RWPE1 (cell line): ENCODE measurements at places on chromosomes 11 and 22.

DNA sequence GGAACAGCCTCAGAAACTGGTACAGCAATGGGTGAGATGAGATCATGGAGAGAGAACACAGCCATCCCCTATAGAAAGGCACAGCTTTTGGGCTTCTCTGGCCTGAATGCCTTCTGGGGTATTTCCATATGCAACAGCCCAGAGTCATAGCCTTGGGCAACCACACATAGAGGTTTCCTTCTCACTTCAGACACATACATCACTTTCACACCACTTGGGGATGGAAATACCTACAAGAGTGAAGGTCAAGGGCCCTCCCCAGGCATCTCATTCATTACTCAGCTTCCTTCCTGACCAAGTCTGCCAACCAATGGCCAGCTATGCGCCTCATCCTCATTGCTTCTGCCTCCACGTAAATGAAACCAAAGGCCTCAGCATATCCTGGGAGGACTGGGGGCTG, 17.7 kb upstream of the OLFML1 start:
- no peak for DNase-seq

DNA sequence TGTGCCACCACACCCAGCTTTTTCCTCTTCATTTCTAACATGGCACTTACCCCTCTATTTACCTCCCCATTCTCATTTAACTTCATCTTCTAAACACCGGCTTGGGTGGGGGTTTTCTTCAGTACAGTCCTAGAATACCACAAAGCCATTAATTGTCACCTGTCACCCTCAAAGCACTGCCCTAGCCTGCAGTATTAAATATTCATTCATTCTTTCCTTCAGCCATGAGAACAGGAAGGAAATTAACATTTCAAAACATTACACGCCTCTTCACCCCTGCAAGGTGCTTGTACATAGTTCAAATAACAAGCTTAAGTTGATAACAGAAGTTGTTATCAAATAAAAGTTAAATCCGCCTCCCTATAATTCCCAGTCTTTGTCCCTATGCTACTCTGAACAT, 10.7 kb upstream of the VPS37C start:
- no peak for DNase-seq

DNA sequence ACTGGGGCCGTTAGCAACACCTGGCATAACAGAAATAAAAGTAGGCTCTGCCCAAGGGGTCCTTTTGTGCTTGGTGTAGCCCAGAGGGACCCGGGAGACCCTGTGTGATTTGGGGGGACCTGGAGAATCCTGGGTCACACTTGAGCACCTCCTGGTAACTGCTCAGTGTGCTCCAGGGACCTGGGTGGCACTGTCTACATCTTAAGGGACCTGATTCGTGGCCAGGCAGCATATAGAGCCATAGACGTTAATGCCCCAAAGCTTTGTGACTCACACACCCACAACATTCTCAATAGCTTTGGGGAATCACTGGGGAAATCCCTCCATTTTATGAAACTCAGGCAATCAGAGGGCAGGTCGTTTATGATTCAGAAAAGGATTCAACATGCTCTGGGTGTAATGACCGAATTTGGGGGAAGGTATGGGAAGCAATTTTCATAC, 3.6 kb upstream of the IGF2 start:
- peak; percentile 49 for DNase-seq

DNA sequence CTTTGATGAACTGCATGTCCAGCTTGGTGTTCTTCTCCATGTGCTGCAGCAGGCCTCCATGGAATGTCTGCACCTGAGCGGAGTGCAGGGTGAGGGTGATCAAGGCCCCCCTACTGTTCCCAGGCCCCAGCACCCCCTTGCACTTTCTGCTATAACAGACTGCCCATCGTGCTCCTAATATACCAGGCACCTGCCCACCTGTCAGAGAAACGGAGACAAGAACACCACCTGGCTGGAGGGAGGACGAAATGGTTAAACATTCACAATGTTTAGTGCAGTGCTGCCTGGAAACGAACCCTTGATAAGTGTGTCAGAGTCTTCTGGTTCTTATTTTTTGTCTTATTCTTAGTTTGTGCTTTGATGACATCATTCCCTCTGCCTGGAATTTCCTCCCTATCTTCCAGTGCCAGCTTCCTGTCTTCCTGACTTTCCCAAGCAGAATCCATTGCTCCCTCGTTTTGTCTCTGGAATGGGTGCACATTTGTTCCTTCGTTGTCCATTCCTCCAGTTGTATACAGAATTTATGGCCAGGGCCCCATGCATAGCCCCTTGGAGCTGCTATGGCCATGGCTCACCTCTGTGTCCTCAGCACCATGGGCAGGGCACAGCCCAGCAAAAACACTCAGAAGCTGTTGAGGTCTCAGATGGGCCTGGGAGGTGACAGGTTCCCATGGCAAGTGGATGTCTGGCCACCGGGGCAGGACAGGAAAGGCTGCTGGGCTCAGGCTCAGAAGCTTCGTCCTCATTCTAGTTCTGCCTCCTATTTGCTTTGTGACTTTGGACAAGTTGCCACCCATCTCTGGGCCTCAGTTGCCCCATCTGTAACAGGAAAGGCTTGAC, 11.9 kb downstream of the BAIAP2L2 start:
- no peak for DNase-seq

GRCh38 chr11:15976433-15977045, 379.8 kb downstream of the SOX6 start:
- DNase-seq = no peak

DNA sequence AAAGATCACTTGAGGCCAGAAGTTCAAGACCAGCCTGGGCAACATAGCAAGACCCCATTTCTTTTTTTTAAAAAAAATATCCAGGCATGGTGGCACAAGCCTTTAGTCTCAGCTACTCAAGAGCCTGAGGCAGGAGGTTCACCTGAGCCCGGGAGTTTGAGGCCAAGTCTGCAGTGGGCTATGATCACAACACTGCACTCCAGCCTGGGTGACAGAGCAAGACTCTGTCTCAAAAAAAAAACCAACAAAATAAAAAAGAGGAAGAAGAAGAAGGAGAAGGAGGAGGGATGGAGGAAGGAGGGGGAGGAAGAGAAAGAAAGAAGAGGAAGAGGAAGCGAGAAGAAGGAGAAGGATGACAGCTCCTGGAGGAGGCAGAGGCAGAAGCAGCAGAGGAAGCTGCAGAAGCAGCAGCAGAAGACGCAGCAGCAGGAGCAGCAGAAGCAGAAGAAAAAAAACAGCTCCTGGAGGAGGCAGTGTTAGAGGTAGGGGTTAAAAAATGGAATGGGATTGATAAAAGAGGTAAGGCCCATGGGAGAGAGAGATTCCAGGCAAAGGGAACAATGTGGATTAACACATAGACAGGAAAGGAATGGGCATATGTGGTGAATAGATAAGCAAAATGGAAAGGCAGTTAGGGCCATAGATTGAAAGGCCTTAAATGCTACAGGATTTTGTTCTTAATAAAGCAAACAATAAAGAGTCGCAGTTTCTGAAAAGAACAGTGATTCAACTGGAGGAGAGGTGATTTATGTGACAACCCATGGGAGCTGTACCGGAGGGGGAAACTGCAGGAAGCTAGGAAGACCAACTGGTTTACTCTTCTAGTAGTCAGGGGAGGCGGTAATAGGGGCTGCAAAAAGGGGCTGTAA, 10.9 kb downstream of the PRCP start:
- DNase-seq = no peak

- no peak for DNase-seq
Measured at GRCh38 chr22:20426259-20426615, 11.4 kb downstream of the SCARF2 start.

DNA sequence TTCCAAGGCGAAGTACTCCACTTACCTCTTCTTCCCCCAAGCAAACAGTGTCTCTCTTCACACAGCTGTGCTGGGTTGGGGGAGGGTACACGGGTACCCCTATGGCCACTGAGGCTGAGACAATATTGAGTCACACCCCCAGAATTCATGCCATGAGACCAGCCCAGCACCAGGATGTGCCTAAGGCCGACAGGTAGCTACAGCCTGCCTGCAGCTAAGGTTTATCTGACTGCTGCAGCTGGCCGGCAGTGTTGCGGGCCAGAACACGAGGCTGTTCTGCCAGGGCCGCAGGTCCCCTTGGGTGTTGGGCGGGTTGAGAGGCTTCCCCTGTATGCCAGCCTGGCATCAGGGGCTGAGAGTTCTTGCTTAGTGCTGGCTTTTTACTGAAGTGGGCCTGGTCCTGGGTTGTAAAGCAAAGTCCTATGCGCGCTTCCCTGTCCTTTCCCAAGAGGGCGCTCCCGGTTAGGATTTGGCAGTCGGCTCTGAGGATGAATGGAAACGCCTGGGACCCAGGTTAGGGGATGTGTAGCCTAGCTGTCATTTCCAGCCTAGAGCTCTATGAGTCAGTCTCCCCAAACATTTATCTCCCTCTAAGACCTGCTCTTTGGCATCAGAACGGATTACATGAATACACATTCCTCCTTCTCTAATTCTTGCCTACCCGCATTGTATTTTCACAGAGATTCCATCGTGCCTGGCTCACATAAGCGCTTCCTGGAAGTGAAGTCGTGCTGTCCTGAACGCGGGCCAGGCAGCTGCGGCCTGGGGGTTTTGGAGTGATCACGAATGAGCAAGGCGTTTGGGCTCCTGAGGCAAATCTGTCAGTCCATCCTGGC, 7.1 kb downstream of the USP18 start:
- DNase-seq = peak; percentile 55

- no peak for DNase-seq
Measured at GRCh38 chr11:119347940-119348605, 1.6 kb upstream of the MFRP start.

DNA sequence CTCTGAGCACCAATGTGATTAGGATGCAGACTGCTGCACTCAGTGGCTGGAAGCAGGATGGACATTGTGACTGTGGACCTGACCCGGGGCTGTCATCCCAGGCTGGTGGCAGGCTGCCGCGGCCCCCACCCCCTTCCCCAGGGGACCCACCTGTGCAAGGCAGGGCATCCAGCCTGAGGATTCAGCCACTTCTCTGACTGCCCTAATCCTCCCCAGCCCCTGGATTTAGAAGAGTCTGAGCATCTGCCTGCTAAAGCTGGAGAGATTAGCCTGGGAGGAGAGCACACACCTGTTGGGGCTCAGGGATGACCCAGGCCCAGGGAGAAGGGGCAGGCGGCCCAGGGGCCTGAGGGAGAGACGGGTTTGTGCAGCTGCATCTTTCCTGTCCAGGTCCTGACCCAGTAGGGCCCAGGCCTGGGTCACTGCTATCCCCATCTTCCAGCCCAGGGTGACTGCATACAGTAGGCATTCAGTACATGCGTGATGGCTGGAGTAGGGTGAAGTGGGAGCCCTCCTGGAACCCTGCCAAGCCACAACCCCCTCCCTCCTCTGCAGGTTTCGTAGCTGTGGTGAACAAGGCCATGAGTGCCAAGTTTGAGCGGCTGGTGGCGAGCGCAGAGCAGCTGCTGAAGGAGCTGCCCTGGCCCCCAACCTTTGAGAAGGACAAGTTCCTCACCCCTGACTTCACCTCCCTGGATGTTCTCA, 12.1 kb downstream of the DPP3 start:
- no peak for DNase-seq

GRCh38 chr11:25350899-25351803, 854.3 kb downstream of the LUZP2 start:
- no peak for DNase-seq

- DNase-seq = no peak
Measured at GRCh38 chr11:2748814-2749554, 49.2 kb upstream of the KCNQ1OT1 start.

- no peak for DNase-seq
Measured at GRCh38 chr11:114362326-114362725, 38.0 kb downstream of the C11orf71 start.

DNA sequence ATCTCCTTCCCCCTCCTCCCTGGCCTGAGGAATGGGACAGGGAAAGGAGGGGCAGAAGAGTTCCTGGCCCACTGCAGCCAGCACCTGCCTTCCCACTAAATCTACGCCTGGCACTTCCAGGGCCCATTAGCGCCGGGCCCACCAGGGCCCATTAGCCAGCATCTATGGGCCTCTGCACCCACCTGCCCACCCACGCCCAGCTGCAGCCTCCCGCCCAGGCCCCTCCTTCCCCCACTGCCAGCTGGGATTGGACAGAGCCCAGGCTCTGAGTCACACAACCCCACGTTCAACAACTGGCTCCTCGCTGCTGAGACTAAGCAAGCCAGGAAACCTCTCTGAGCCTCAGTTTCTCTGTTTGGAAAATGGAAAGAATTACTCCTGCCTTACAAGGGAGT, 48.7 kb downstream of the CYTH4 start:
- DNase-seq = peak; percentile 59

DNA sequence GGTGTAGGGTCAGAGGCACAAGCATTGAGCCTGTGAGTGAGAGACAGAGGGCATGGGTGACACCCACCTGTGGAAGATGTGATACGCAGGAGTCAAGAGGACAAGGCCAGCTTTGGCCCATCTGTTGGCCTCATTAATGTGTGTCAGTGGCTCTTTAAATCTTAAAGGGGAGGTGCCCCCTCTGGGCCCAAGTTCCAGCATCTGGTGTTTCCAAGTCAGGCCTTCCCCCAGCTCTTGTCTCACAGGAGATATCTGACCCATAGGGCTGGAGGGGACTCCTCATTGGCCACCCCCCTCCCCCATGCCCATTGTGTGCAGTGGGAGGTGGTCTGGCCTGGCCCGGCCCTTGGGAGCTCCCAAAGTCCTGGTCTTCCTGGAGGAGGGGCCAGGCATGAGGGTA, 8.9 kb downstream of the KCNK7 start:
- DNase-seq = no peak

- no peak for DNase-seq
Measured at GRCh38 chr11:18567081-18567480, 21.5 kb downstream of the UEVLD start.

GRCh38 chr22:25702040-25702439, 39.9 kb upstream of the MYO18B start:
- DNase-seq = peak; percentile 10

- no peak for DNase-seq
Measured at GRCh38 chr11:30581675-30582074, 4.5 kb downstream of the MPPED2 start.

GRCh38 chr22:30219668-30220278, 26.8 kb downstream of the LIF start:
- no peak for DNase-seq

GRCh38 chr11:94025690-94026394, 4.7 kb downstream of the HEPHL1 start:
- DNase-seq = no peak

- DNase-seq = no peak
Measured at GRCh38 chr11:1565173-1565903, 6.7 kb downstream of the DUSP8 start.

GRCh38 chr11:117143390-117143789, 697 bp upstream of the PAFAH1B2 start:
- DNase-seq = peak; percentile 52

DNA sequence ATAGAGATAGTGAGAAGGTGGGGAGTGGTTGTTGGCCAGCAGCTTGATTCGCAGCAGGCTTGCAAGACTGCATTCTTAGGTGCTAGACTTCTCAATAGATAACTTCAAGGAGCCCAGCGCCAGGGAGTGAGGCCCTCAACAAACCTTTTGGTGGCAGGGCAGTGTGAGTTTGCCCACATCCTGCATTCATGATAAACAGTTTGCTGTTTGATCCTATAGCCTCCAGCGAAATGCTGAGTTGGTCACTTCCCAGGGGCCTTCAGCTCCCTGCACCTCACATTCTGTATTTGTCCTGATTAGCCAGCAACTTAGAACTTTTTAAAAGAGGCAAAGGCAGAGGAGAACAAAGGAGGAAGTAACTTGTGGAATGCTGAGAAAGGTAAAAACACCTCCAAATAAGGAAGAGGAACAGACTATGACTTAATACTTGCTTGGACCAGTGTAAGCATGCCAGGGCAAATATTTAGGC, 25.1 kb downstream of the OR10A6 start:
- no peak for DNase-seq

- no peak for DNase-seq
Measured at GRCh38 chr11:129141748-129142523, 50.2 kb downstream of the ARHGAP32 start.
